Activated naive CD4-positive, alpha-beta T cell treated with Interleukin-2 at 50 U/mL for 16 hours (primary cell): ENCODE measurements at places on chromosomes 2 and 18.

GRCh38 chr2:221521233-221521845 lies 50.8 kb downstream of the EPHA4 start:
- no peak for DNase-seq

GRCh38 chr2:51335087-51336058 lies 303.4 kb upstream of the NRXN1 start:
- DNase-seq, result no peak

DNA sequence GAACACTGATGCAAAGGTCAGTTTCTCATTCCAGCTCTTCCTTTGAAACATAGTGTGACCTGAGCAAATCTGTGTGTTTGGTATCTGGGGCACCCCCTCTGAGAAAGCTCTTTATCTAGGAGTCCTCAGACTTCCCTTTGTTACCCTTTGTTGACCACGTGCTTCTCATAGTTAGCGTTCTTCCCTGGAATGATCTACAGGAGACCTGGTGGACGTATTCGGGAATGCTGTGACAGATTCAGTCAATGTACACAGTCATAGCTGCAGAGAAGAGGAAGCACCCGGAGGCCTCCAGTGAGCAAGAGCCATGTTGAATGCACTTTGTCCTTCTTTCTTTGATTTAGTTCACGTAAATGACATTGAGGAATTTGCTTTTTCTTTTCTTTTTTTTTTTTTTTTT lies 10.7 kb upstream of the CHMP1B start:
- DNase-seq, result no peak

DNA sequence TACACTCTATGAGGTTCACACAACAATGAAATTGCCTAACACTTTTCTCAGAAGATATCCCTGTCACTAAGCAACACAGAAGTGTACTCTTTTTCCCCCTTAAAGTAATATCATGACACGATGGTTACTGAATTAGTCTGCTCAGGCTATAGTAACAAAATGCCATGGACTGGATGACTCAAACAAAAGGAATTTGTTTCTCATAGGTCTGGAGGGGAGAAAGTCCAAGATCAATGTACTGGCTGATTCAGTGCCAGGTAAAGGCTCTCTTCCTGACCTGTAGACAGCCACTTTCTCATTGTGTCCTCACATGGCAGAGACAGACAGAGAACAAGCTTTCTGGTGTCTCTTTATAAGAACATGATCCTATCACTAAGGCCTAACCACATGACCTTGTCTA lies 211.9 kb downstream of the RBM43 start:
- no peak for DNase-seq

GRCh38 chr2:72892506-72893173 lies 5.4 kb downstream of the SPR start:
- DNase-seq, result peak; percentile 58

DNA sequence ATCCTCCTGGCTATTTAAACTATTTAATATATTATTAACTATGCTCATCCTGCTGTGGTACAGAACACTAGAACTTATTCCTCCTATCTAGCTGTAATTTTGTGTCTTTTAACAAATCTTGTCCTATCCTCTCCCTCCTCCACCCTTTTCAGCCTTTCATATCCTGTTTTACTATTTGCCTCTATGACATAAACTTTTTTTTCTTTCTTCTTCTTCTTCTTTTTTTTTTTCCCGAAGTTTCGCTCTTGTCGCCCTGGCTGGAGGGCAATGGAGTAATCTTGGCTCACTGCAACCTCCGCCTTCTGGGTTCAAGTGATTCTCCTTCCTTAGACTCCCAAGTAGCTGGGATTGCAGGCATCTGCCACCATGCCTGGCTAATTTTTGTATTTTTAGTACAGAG lies 201.5 kb downstream of the LPIN1 start:
- no peak for DNase-seq
